ENCODE measurements at places on chromosomes 16 and 17. TPM values are rescaled to one million over a fixed set of nuclear protein-coding genes. Genes with fewer than 3 reads are reported as not detected.

The ABCC11 gene
- total RNA-seq: not detected

The HID1 gene
- 10.9 TPM for total RNA-seq

DNA sequence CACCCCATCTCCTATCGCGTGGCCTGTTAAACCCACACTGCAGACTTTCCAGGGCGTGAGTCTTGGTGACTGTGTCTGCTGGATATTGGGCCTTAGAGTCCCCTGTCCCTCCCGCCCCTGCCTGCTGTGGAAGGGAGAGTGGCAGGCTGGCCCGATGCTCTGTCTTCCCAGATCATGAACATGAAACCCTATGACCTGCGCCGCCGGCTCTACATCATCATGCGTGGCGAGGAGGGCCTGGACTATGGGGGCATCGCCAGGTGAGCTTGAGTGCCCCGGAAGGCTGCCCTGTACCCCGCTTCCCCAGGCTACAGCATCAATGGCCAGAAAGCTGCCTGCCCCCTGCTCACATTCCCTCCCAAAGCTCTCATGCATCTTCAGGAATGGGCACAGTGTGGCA is 19.5 kb upstream of the CLEC18A start:
- H3K27me3 ChIP-seq: no peaks in the 10 kb centered on the region
- DNase-seq: no peak
- no peaks in the 10 kb centered on the region for H3K36me3 ChIP-seq
- H3K4me3 ChIP-seq: no peak overlapping the region
- H3K4me1 ChIP-seq: no peaks in the 10 kb centered on the region

DNA sequence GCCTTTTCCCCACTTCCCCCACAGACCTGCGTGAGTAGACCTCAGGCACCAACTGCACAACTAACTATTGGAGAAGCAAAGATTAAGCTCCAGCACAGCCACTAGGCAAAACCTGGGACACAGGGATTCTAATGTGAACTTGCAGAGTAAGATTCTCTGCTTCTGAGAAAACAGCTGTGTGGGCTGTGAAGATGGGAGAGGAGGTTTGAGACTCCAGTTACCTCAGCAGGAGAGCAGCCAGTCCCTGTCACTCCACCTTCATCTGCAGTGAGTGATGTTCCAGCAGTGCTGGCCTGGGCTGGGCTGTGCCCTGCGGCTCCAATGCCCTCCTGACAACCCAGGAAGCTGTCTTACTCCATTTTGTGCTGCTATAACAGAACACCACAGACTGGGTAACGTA is 18.0 kb upstream of the ABAT start:
- no peaks in the 10 kb centered on the region for H3K36me3 ChIP-seq
- H3K4me1 ChIP-seq: no peaks in the 10 kb centered on the region
- H3K4me3 ChIP-seq: no peak overlapping the region
- DNase-seq: no peak
